ENCODE measurements at places on chromosomes 7 and 10.
A peak's percentile ranks its signal among the peaks of the same experiment; 100 is the strongest.

- no peak for DNase-seq
Observed at GRCh38 chr7:95508780-95509179, 23.0 kb downstream of the ASB4 start.

DNA sequence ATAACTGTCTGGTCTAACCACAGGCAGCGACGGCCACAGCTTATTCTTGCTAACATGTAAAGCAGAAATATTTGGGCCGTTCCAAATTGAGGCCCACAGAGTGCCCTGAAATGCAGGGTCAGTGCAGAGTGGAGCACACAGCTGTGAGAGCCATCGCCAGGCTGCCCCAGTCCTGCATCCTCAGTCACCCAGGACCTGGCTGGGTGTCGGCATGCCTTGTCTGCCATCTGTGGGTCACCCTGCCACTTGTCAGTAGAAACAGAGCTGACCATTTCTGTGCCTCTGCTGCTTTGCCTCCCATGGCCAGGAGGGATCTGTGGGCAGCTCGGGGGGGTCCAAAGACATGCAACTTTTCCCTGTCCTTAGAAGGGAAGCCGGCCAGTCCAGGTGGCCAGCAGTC lies 57.3 kb upstream of the BTBD16 start:
- no peak for DNase-seq

DNA sequence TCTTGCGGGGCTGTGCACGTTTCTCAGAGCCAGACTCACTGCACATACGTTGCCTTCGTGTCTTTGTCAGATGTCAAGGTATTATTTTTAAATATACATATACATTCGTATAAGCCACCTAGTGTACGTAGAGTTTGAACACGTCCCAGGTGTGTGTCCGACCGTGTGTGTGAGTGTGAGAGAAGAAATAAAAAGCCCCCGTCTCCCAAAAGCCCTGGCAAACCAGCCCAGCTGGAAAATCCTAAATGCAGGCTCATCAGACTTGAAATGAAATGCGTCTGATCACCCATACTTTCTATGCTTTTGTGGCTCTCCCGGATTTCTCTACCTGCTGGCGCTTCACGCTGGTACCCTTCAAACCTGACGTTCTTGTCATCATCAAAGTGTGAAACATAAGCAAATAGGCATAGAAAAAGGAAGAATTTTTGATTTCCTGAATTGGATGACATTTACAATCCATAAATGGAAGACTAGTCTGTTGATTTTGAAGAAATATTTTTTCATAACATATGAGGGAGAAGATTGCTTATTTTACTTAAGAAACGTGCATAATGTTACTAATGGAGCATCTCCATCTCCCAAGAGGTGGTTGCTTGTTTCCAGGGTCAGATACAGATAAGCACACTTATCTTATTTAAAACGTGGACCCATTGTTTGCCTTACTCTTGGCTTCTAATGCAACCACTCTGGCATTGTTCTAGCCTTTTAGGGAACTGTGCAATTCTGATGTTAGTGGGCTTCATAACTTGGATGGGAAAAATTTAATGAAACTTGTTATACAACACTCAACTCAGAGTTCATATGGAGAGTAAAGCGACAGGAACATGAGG lies 971 bp downstream of the PRKG1 start:
- DNase-seq: no peak

GRCh38 chr7:121595758-121596696 lies 199.9 kb upstream of the FAM3C start:
- no peak for DNase-seq

- DNase-seq: peak; percentile 98
Observed at GRCh38 chr7:76260171-76260703, 42.2 kb upstream of the HSPB1 start.

DNA sequence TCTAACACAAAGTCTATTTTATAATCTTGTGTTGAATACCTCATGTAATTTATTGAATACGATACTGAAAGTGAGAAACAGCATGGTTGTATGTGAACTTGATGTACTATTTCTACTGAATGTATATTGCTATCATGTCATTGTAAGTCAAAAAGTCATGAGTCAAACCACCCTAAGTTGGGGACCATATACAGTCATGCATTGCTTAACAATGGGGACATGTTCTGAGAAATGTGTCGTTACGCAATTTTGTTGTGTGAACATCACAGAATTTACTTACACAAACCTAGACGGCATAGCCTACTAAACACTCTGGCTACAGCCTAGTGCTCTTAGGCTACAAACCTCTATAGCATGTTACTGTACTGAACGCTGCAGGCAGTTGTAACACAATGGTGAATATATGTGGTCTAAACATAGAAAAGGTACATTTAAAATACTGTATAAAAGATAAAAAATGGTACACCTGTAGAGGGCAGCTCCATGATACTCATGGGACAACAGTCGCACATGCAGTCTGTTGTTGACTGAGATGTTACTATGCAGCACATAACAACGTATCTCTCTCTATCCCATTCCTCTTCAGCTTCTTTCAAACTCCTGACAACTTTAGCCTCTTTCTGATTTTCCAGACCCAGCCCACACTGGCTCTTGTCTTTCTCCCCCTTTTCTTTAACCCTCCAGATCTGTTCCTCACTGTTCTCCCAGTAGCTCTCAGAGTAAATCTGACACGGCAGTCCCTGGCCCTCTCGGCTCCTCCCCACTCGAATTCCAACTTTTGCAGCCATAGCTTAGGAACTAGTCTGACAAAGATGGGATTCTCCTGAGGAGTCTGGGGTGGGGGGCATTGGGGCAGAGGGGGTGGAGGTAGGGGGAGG lies 90.1 kb downstream of the SNX10 start:
- no peak for DNase-seq

GRCh38 chr7:51602376-51602775 lies 285.8 kb upstream of the COBL start:
- no peak for DNase-seq

DNA sequence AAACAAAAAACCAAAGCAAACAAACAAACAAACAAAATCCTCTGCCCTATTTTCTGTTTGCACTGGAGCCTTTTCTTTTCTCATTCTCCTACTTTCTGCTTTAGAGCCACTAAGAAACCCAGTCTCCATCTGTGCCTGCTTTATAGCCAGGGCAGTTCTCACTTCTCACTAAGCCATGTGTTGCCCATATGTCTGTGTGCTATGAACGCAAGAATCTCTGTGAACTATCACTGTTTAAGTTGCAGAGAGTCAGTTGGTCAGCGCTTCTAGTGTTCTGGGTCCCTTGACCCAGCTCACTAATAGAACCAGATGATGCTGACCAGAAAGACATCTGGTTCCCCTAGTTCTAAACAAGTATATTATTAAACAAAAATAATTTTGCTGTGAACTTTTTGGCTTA lies 81.4 kb downstream of the FAM185A start:
- no peak for DNase-seq

DNA sequence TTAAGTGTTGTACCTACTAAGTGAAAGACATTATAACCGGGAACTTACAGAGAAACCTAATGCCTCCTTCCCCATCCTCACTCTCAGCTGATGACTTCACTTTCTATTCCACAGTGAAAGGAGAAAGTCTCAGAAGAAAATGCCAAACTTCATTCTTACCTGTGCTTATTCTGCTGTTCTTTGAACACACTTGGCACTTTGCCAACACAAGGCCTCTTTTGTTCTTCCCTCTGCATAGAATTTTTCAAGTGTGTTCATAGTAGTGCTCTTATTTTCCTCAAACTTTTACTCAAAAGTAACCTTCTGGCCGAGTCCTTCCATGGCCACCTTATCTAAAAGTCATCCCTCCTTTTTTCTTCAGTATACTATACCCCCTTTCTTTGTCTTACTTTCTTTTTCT lies 59.4 kb upstream of the ETV1 start:
- DNase-seq: no peak

GRCh38 chr10:48818081-48818480 lies 121.6 kb downstream of the LRRC18 start:
- no peak for DNase-seq

DNA sequence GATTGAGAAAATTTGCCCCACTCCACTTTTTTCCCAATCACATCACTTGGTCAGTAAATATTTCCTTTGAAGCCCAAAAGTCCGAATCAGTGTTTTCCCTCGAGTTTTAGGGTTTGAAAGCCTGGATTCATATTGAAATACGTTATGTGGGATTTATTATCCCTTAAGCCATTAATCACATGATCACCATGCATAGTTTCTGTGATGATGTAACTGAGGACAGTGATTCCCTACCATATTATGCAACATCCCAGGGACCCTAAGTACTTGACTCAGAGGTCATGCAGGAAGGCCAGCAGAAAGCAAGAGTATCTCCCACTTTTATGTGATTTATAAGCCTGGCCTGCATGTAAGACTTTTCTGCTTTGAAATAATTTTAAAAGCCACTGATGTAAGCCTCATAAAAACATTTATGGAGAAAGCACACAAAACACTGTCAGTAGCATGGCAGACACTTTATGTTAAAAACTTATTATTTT lies 630.6 kb upstream of the ZWINT start:
- no peak for DNase-seq
